ENCODE measurements at places on chromosomes 1 and 21.

GRCh38 chr1:48048064-48048463 lies 50.9 kb upstream of the TRABD2B start:
- DNase-seq = no peak

DNA sequence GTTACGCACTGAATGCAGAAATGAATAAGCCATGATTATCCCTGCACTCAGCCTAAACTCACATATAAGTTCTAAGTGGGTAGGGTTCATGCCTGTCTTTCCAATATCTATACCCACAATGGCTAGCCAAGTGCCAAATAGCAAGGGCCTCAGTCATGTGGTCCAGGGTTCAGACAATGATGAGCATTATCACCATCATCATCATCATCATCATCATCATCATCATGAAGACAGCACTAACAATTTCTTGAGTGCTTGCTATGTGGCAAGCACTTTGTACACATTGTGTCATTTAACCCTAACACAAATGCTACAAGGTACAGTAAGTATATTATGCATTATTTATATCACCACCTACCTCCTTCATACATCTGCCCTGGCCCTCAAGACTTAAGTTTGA lies 500.0 kb downstream of the AGBL4 start:
- no peak for DNase-seq

DNA sequence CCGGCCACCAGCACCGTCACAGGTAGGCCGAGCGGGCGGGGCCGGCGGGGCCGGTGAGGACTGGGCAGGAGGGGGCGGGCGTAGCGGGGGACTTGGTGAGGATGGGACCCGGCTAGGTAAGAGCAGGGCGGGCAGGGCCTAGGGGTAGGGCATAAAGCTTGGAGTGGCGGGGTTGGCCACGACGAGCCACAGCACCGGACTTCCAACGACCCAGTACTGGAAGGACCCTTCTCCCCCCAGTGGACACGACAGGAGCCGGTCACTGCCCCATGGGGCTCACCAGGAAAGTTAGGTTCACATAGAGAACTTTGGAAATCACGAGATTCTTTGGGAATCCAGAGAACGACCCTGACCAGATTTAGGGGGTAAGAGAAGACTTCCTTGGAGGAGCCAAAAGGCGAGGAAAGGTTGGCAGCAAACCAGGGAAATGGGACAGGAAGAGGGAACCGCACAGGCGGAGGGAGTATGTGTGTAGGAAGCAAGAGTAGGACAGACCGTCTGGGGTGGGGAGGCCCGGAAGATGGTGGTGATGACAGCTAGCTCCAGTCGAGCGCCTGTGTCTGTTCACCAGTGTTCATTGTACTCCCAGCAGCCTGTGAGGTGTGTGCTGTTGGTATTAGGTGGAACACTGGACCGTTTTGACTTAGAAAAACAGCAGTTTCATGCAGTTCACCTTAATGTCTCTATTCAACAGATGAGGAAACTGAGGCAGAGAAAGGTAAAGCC lies 20.4 kb downstream of the ZNF362 start:
- no peak for DNase-seq

DNA sequence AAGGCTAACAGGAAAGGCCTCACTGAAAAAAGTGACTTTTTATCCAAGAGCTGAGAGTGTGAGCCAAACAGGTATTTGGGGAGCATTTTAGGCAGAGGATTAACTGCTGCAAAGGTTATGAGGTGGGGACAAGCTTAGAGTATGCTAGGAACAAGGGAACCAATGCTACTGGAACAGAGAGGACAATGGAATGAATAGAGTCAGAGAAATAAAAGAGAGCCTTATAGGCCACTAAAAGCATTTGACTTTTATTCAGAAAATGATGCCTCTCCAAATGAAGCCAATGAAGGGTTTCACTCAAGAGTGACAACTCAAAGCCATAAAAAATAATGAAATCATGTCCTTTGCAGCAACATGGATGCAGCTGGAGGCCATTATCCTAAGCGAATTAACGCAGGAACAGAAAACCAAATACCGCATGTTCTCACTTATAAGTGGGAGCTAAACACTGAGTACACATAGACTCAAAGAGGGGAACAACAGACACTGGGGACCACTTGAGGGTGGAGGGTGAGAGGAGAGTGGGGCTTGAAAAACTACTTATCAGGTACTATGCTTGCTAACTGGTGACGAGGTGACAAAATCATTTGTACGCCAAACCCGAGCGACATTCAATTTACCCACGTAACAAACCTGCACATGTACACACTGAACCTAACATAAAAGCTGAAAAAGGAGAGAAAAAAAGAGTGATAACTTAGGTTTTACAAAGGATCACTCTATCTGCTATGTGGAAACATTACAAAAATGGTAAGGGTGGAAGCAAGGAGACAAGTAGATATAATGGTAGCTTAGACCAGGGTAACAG lies 11.1 kb downstream of the PTP4A2 start:
- DNase-seq = no peak

DNA sequence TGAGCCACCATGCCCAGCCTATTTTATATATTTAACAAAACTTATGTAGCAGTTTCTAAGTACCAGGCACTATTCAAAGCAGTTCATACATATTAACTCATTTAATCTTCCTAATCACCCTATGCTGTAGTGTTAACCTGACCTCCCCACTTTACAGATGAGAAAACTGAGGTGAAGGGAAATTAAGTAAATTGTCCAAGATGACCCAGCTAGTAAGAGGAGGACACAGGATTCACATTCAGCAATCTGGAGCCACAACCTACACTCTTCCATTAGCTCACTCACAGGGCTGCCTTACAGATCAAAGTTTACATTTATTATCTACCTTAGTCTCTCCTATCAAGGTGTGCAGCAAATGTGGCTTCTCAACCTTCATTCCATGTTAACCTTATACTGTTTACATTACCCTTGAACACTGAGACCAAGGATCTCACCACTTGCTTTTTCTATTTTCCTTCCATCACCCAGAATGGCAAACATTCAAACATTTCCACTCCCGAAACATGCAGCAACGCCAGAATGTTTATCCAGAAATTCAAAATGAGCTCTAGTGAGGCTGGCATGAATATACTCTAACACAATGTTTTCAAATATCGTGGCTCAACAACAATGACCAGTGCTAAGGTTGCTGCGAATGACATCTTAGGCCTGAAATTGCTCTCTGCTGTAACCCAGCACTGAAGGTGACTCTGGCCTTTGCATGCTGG lies 24.5 kb downstream of the HIVEP3 start:
- DNase-seq = no peak

DNA sequence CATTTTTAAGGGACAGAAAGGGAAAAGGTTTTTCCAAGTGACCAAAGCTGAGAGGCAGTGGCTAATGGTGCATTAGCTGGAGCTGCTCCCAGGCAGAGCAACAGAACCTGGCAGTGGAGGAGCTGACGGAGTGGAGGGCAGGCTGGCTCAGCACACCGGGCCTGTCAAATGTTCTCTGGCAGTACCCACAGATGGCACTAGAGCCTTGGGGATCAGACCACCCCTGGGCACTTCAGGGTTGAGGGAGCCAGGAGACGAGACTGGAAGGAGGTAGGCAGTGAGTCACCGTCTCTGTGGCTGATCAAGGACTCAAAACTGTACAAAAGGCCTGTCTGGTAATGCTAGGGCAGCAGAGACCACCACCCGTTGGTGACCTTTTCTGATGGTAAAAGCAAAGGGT lies 121.7 kb upstream of the KIAA0040 start:
- DNase-seq = no peak

GRCh38 chr1:91764471-91765115 lies 121.4 kb downstream of the TGFBR3 start:
- no peak for DNase-seq

DNA sequence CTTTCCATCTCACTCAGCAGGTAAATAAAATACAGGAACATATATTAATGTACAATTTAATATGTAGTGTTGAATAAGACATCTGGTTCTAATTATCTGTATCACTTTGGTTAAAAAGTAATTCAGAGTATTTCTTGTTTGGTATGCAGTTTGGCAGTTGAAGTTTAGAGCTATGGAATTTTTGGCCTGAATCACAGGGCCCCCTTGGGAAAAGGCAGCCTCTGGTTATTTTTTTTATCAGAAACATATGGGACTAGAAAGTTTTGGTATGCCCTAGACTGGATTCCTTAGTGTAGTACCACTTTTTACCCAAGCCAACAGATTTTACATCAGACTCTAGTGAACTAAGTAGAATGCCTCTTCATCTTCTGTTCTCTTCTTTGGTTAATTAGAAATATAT lies 26.4 kb downstream of the CNST start:
- peak; percentile 93 for DNase-seq

DNA sequence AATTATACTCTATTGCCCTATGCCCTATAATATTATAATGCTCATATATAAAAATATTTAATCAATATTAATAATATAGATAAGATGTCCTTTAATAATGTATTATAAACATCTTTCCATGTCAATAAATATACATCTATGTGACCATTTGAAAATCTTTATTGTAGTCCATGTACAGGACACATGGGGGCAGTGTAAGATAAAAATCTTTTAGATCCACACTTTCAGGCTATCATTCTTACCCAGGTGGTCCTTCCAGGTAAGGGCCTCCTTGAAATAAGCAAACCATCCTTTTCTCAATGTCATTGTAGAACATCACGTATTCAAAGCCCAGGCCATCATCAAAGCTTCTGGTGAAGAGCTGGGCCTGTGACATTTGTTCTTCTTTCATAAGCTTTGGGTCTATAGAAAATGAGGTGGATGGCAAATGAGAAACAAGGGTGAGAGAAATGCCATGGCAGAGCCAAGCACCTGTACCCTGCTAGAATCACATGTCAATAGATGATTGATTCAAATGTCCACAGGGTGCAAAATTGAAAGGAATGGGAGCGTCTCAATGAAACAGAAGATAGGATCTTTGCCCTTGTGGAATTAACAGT lies 20.2 kb downstream of the THEM4 start:
- DNase-seq = no peak

- DNase-seq = peak; percentile 55
Measured at GRCh38 chr1:240189386-240189989, 97.8 kb downstream of the FMN2 start.

DNA sequence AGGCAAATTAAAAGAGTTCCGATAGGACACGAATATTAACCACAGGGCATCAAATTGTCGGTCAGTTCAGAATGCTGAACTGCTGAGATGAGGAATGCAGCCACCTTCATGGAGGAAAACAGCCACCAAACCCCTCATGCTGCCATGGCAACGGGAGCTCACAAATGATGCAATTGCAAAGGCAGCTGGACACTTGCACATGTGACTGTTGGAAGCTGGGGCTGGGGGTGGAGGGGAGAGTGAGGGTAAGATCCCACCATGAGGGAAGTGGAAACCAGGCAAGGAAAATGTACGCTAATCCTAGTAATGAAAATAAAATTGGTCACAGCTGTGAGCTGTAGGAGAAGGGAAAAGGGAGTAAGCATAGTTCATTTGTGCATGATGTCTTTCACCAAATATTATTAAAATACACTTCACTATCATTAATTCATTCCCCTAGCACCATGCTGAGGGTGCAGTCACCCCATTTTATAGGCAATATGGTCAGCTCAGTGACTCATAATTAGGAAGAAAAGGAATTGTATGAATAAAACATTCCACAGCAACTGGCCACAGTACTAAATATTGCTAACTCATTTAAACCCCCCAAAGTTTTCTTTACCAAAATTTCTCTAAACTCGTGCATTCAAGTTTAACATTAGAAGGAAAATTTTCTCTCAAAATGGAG lies 15.3 kb downstream of the BECN2 start:
- peak; percentile 82 for DNase-seq

- DNase-seq = no peak
Measured at GRCh38 chr1:6245869-6246496, 2.0 kb downstream of the HES3 start.

GRCh38 chr1:10561497-10561896 lies 86.7 kb downstream of the PEX14 start:
- peak; percentile 65 for DNase-seq

DNA sequence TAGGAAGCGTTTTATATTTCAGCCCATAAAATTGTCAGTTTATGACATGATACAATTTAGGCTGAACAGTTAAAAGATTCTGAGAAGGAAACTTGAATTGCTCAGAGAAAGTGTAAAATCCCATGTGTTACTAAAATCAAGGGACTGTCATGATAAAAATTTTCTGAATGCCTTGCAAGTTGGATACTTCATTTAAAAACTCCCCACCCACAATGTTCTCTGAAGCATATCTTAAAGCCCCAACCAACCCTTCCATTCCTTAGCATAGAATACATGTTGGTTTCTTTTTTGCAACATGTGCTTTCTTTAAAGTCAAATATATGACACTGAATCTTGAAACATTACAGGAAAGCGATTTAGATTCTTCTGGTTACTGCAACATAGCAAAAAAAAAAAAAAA lies 97.4 kb downstream of the MRPL39 start:
- DNase-seq = no peak

DNA sequence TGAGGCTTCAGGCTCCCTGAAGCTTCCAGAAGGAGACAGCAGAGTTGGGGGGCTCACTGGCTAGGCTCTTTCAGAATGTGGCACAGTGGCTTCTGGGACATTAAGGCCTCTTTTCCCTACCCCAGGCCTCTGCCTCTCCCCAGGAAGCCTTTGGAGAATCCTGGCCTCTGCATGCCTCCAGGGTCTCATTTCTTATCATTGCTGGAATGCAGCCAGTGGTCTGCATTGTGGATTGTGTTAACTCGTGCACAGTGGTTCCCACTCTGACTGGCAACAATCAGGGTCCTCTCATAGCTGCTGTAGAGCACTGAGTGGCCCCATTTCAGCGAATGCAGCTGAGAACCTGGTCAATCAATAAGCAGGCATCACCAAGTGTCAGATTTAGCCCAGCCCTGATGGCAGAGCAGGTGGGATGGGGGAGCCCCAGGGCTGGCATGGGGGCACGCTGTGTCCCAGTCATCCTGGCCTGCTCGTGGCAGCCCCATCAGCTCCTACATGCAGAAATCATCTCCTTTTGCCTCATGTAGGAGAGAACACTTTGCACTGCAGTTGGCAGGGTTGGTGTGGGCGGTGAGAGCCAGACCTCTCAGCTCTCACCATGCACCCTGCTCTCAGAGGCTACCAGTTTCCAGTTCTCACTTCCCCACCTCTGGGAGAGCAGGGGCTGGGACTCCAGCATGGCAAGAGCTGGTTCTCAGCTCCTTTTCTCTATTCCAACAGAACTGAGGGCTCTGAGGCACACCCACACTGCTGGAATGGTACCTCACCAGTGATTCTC lies 13.4 kb downstream of the ADORA1 start:
- DNase-seq = no peak

GRCh38 chr1:19825298-19825697 lies 10.2 kb upstream of the RNF186 start:
- no peak for DNase-seq
